Stimulated activated CD4-positive, alpha-beta T cell treated with anti-CD3 and anti-CD28 coated beads, Interleukin-4, amount 100 ng/mL, for 4 hours (primary cell): ENCODE measurements at places on chromosomes 5 and 9.

DNA sequence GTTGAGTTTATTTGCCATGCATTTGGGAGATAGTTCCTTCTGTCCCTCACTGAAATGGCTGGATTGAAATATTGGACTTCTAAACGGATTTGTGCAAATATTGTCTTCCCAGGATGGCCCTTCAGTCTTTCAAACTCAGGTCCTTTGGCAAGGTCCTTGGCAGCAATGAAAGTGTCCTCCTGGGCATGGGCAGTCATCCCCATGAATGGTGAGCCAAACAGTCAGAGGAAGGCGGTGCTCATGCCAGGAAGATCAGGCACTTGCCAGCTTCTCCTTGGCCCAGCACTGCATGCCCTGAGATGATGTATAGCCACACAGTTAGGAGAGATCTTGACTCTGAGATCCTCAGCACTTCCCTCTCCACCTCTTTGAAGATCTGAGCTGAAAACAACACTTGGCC is 221.4 kb upstream of the KLF4 start:
- DNase-seq = no peak

DNA sequence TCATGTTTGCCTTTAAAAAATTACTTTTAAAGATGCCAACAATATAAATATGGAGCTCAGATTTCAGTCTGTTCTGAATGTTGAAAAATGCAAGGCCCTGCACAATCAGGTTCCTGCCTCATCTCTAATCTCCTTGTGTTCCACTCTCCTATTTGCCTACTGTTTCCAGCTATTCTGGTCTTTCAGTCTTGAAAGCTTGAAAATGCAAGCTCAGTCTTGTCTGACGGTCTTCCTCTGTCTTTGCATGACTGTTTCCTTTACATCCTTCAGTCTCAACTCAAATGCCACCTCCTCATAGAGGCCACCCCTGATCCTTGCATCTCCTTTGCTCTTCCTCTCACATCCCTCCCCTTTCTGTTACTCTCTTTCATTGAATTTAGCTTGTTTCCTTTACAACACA is 354.9 kb downstream of the KIF4B start:
- no peak for DNase-seq

DNA sequence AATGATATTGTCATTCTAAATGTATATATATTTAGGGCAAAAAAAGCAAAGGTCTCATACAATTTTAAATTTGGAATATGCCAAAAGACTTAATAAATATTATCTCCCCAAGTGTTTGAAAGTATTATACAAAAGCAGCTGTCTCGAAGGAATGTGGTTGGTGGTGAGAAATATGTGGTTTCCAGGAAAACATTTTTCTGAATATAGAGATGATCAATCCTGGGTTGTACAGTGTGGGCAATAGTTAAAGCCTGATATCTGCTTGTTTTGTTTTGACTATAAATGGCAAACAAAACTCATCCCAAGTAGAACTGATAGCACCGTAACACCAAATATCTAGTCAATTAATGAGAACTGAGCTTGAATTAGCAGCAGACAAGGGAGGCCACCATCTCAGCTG is 391.8 kb upstream of the CD180 start:
- no peak for DNase-seq

GRCh38 chr9:104784098-104784497 is 20.2 kb downstream of the NIPSNAP3B start:
- DNase-seq = no peak

- no peak for DNase-seq
These were observed 5.1 kb downstream of the TEX48 start for GRCh38 chr9:114676901-114677300.

- no peak for DNase-seq
These were observed 106.3 kb downstream of the NDUFAF2 start for GRCh38 chr5:61051267-61051666.

DNA sequence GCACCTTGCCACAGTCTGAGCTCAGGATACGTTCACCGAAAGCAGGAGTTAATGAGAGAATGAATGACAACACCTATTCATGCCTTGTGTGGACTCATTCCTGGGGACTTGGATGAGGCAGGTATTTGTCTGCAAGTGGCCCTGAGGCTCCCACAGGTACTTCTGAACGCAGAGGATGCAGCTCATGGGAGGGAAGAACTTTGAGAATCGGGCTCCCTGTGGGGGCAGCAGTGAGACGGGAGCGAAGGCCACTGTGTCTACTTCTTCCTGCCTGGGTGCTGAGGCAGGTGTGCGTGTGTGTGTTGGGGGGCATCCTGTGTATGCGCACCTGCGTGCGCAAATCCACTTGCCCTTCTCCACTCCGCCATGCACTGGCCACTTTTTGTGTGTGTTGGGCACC is 42.2 kb downstream of the PTPN3 start:
- no peak for DNase-seq

DNA sequence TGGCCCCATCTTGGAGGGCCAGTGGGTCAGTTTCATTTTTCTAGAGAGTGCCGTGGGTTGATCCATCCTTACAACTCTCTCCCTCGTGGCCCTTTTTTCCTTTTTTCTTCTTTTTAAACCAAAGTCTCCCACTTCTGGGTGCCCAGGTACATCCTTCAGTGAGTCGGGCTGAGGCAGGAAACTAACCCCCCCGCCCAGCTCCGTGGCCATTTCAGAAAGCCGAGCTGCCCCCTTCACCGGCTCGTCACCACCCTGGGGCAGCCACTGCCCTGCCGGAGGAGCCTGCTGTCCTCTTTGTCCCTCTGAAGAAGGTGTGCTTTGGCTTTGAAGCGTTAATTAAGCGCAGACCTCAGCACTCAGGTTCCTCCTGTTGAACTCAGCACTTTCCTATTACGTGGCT is 5.2 kb downstream of the CFAP77 start:
- no peak for DNase-seq

DNA sequence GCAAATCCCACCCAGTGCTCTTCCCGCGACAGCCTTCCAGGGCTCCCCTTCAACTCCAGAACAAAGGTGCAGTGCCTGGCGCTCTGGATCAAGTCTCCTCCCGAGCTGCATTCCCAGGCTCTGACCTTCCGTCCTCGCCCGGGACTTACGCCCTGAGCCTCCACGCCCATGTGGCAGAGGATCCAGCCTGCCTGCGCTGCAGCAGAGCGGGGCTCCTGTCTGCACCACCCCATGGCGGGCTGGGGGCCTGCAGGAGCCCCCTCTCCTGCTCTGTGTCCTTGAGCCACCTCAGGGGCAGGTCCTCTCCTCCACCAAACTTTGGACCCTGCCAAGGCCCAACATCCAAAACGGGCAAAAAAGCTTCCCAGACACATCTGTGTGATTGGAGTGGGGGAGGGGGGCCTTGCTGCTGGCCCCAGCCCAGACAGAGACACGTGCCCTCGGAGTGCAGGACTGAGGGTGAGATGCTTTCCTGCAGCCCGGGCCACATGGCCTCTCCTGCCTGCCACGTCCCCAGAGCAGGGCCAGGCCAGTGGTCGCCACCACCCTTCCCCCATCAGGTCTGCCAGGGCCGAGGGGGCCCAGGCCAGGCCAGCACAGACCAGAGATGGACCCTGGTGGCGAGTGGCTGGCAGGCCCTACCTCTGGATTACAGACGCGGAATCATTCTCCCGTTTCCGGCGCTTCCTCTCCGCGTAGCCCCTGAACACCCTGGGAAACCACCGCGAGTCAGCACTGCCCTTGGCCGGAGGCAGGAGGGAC is 4.4 kb downstream of the NSMF start:
- DNase-seq = peak; percentile 1

DNA sequence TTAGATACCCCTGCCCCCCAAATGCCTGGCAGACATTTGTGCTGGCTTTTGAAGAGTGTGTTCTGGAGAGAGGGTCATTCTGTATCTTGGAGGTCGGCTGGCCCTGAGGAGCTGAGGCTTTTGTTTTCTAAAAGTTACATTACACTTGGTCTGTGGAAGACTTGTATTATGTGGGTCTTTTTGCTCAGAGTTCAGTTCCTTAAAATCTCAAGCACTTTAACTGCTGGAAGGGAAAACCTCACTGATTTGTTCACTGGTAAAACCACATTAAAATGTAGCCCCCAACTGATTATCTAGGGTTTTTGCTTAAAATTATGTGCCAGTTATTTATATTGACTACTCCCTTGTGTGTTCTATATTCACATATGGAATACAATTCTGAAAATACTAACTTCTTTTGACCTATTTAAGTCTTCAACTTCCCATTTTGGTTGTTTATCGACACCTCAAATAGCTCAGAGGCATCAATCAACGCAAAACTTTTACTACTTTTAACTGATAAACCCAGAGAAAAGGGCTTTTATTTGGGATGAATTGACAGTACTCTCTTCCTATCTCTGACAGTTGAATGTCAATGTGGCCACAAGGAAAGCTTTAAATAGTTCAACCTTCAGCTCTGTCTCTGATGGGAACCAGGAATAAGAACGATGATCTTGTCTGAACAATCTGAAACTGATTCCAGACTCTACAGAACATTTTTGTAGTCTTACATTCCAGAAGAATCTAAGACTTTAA is 54.0 kb upstream of the MAP3K1 start:
- no peak for DNase-seq

DNA sequence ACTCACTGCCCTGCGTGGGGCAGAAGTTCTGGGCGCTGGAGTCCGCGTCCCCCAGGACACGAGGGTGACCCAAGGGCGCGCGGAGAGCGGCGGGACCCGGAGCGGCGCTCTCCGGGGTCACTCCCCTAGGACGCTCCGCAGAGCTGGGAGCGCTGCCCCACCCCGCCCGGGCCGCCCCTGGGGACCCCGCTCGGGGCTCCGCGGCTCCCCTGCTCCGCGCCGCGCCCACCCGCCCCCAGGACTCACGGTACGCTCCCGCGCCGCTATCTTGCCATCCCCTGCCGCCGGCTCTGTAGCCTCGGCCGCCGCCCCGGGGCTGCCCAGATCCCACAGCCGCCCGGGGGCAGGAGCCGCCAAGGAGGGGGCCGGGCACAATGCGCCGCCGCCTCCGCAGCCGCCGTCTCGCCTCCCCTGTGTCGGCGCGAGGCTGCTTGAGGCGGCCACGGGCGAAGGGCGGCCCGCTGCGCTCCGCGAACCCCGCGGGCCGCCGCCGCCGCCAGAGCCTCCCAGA is 303 bp downstream of the LIFR start:
- DNase-seq = peak; percentile 7

GRCh38 chr5:179120421-179120861 is 60.3 kb downstream of the ZNF354C start:
- DNase-seq = no peak

DNA sequence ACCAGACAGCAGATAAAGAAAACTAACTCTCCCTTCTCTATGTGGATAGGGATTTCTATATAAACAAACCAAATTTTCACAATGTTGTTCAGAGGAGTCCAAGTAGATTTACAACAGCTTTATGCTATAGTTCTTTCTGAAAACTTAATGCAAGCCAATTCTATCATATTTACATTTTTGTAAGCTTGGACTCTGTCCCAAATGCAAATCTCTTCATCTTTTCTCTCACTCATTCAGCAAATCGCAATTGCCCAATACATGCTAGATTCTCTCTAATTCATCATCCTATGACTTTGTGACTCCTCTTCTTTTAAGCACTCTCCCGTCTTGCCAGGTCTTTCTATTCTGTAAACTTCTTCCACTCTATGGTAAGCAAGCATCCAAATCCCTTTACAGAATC is 39.1 kb upstream of the UGT3A2 start:
- no peak for DNase-seq

DNA sequence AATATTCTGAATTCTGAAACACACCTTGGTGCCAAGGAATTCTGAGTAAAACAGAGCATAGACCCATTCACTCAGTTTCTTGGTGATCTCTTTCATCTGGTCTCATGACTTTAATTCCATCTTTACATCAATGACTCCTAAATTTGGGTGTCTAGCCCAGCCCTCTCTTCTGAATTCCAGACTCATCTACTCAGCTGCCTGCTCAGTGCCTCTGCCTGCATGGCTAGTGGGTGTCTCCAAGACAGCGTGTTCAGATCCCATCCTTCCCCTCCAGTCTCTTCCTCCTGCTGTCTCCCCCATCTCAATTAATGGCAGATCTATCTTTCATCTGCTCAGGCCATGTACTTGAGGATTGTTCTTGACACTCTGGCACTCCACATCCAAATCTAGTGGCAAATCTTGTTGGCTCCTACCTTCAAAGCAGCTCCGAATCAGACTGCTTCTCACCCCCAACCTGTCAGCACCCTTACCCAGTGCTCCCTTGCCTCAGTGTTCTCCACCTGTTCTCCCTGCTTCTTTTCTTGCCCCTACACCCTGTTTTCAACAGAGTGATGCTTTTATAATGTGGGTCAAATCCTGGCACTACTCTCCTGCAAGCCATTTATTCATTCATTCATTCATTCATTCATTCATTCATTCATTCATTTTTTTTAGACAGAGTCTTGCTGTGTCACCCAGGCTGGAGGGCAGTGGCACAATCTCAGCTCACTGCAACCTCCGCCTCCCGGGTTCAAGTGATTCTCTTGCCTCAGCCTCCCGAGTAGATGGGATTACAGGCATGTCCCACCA is 5.3 kb downstream of the CAVIN4 start:
- DNase-seq = no peak

- no peak for DNase-seq
These were observed 27.2 kb downstream of the CCDC69 start for GRCh38 chr5:151196556-151197290.

DNA sequence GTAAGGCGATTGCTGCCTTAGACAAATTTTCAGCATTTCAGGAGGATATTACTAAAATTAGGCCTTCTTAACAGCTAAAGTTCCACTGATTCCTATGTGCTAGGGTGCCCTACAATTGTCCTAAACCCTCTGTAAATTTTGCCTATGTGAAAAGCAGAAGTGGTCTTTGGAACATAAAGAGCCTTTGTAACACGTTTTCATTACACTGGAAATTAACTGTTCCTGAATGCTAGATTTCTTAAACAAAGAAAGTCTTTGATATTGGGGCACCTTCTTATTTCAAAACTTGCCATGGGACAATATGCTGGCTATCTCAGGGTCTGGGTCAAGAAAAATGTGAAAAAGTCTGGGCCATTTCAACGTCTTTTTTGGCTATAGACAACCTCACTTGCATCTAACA is 60.4 kb upstream of the MOCS2 start:
- no peak for DNase-seq

- no peak for DNase-seq
These were observed 37.5 kb downstream of the SLC44A1 start for GRCh38 chr9:105281926-105282325.

- DNase-seq = no peak
These were observed 218.8 kb upstream of the MSX2 start for GRCh38 chr5:174505621-174506020.
